ENCODE measurements at places on chromosomes 5 and 9. TPM values are rescaled to one million over a fixed set of nuclear protein-coding genes. Genes with fewer than 3 reads are reported as not detected.

KCNMB1 gene
- not detected for total RNA-seq

FOXI1 gene
- total RNA-seq, result not detected

SLC36A2 gene
- total RNA-seq, result not detected

PCDHGA3 gene
- total RNA-seq, result 0.02 TPM

OTP gene
- 0.08 TPM for total RNA-seq

PDE8B gene
- 1.3 TPM for total RNA-seq

CD74 gene
- not detected for total RNA-seq

IFNE gene
- 2.2 TPM for total RNA-seq

PAIP2 gene
- total RNA-seq, result 81.3 TPM

FAM120AOS gene
- total RNA-seq, result 51.4 TPM

PCSK5 gene
- total RNA-seq, result 0.89 TPM

SPINK7 gene
- not detected for total RNA-seq

DDX4 gene
- total RNA-seq, result not detected

ABL1 gene
- total RNA-seq, result 58.9 TPM

ANKRD18B gene
- 5.0 TPM for total RNA-seq

Data from A549 treated with DMSO at 1 μM for 4 hours (cell line).